ENCODE measurements at places on chromosomes 4 and X. TPM values are rescaled to one million over a fixed set of nuclear protein-coding genes. Genes with fewer than 3 reads are reported as not detected.

Gene DDX53
- total RNA-seq = not detected

Gene ANXA3
- not detected for total RNA-seq

Gene BEND2
- not detected for total RNA-seq

Gene FAM47A
- total RNA-seq = not detected

Gene HDAC6
- 81.9 TPM for total RNA-seq

Gene TLL1
- total RNA-seq = not detected

Gene SPATA4
- not detected for total RNA-seq

Gene NKRF
- 20.2 TPM for total RNA-seq

Gene CT47B1
- not detected for total RNA-seq

Gene UGT2B17
- not detected for total RNA-seq

Gene MAGEB3
- total RNA-seq = not detected

Gene SGMS2
- total RNA-seq = 0.76 TPM

Gene GSX2
- not detected for total RNA-seq

Gene MID2
- total RNA-seq = 9.0 TPM

Gene HAND2
- not detected for total RNA-seq

Gene KLB
- not detected for total RNA-seq

Gene ARMCX2
- 9.7 TPM for total RNA-seq

Gene ARHGEF6
- 52.7 TPM for total RNA-seq

Gene TIMP1
- 85.6 TPM for total RNA-seq

Gene SH3BP2
- 55.9 TPM for total RNA-seq

Gene TXK
- 18.4 TPM for total RNA-seq

Gene LRCH2
- not detected for total RNA-seq

Gene PRR32
- total RNA-seq = not detected

Gene ZNF595
- total RNA-seq = 7.4 TPM

Gene NCAPG
- 76.7 TPM for total RNA-seq

Gene SSX2B
- total RNA-seq = not detected

Gene ITGB1BP2
- 4.8 TPM for total RNA-seq

Gene PSAPL1
- total RNA-seq = not detected

Gene SSX2
- total RNA-seq = not detected

Gene IBSP
- not detected for total RNA-seq

Gene NAP1L3
- 2.8 TPM for total RNA-seq

Gene ETDA
- total RNA-seq = not detected

Gene SOWAHD
- total RNA-seq = 0.55 TPM

Gene SAGE1
- not detected for total RNA-seq

Gene NAA11
- not detected for total RNA-seq

Gene CHRNA9
- total RNA-seq = 0.17 TPM

Gene SLITRK2
- total RNA-seq = not detected

Gene ANKRD50
- 0.36 TPM for total RNA-seq

Gene TCEAL6
- not detected for total RNA-seq

Gene ATP5ME
- total RNA-seq = 245 TPM

Gene ARHGAP36
- total RNA-seq = not detected

Gene HS3ST1
- not detected for total RNA-seq

Gene GAGE13
- total RNA-seq = not detected

Gene NRK
- not detected for total RNA-seq

Gene PAK3
- 1.5 TPM for total RNA-seq

Gene RAB41
- total RNA-seq = not detected

Gene AGTR2
- total RNA-seq = not detected

Gene CDX4
- total RNA-seq = not detected

Gene MAGEA9B
- total RNA-seq = not detected

All from activated CD4-positive, alpha-beta memory T cell treated with anti-CD3 and anti-CD28 coated beads for 36 hours (primary cell).